ENCODE measurements at places on chromosomes 5 and 9. TPM values are rescaled to one million over a fixed set of nuclear protein-coding genes. Genes with fewer than 3 reads are reported as not detected.

Gene CYLC2
- not detected for total RNA-seq

DNA sequence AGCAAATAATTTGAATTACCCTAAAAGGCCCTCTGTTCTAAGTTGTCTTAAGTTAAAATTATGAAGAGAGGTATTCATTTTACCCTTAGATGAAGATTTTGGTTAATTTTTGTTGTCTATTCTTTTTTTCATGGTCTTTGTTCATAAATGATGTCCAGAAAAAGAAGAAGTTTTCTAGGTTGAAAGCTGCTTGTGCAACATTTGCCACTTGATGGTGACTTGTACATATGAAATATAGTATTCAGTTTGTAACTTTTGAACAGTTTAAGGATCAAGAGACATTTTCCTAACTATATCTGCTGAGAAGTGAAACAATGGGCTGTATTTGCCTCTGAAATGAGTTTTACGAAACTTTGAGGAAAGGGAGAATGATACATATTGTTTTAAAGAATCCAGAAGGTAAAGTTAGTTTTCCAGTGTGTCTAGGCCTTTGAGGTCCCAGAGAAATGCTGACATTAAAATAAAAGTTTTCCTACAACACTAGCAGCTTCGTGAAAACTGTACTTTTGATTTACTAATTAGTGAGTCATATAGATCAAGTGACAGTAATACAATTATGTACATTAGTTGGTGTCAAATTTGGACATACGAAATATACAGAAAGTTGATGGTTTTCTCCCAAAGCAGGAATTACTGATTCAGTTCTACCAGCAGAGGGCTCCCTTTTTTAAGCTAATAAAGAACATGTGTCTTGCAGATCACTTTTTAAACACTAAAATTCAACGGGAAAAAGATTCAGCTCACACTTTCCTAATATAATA lies 70.5 kb downstream of the PIK3R1 start:
- peak; percentile 80 for DNase-seq

- DNase-seq = peak; percentile 74
These were observed 17.0 kb downstream of the NIPSNAP3B start for GRCh38 chr9:104780796-104781395.

GRCh38 chr9:109192732-109193361 lies 25.8 kb upstream of the FRRS1L start:
- peak; percentile 34 for DNase-seq

GRCh38 chr9:80552931-80553330 lies 981.2 kb downstream of the TLE4 start:
- DNase-seq = peak; percentile 15

Gene NIPSNAP3A
- total RNA-seq = 52.6 TPM

GRCh38 chr5:1638658-1639400 lies 115.1 kb upstream of the LPCAT1 start:
- no peak for DNase-seq

DNA sequence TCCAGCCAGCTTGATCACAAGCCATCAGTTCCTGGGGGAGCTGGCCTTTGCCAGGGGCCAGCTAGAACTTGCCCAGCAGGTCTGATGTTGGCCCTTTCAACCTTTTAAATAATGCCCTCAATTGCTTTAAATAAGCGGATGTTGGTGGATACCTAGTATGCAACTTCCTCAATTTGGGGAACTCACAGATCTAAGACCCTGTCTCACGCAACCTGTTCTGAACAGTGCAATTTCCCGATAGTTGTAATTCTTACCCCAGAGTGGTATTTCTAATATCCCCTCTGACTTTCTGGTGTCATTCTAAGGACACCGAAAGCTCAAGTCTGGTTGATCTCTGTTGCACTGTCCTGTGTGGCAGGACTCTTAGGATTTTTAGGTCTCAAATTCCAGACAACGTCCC lies 23.1 kb downstream of the GALNT12 start:
- no peak for DNase-seq

Gene HBEGF
- total RNA-seq = 9.5 TPM

- DNase-seq = no peak
These were observed 11.5 kb upstream of the F2RL2 start for GRCh38 chr5:76634661-76635060.

Gene SGCD
- total RNA-seq = 67.0 TPM

Gene ADGRD2
- not detected for total RNA-seq

GRCh38 chr5:7770436-7770835 lies 80.5 kb downstream of the CFAP90 start:
- peak; percentile 5 for DNase-seq

Gene BTNL3
- total RNA-seq = not detected

Gene FBXL7
- 8.7 TPM for total RNA-seq

DNA sequence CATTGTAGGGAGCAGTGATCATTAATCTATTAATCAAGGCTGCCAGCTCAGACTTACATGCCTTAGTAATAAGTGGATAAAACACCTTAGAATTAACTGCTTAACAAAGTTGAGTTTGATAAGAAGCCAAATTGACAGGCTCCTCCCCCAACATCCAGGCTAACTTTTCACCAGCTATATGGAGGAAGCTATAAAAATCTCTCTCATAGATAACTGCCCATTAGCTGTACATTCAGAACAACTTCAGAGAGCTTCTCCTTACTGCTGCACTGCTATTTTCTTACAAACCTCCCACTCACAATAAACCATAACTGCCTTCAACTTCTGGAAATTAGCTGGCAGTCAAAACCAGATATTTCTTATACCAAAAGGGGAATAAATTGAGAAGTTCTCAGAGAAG lies 364.1 kb downstream of the PRELID2 start:
- DNase-seq = no peak

GRCh38 chr9:97366476-97366875 lies 45.4 kb upstream of the TDRD7 start:
- no peak for DNase-seq

Gene BARHL1
- not detected for total RNA-seq

All from GM23248 (cell line).